HS-5 (cell line): ENCODE measurements at places on chromosomes 13 and 19.

DNA sequence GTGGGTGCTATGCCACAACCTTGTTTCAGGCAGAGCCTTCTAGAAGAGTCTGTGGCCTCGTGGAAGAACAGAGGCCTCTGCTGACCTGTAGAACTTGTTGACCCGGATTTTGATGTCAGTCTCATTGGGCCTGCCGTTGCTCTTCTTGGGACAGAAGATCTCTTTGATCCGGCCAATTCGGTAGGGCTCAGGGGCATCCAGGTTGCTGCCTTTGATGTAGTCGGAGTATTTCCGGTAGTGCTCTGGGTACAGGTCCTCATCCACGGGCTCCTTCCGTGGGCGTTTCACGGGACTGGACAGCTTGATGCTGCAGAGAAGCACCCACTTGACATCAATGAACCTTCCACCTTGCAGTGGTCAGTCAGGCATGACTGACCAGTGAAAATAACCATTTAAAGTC lies 24.0 kb upstream of the EIF3G start:
- DNase-seq: no peak

DNA sequence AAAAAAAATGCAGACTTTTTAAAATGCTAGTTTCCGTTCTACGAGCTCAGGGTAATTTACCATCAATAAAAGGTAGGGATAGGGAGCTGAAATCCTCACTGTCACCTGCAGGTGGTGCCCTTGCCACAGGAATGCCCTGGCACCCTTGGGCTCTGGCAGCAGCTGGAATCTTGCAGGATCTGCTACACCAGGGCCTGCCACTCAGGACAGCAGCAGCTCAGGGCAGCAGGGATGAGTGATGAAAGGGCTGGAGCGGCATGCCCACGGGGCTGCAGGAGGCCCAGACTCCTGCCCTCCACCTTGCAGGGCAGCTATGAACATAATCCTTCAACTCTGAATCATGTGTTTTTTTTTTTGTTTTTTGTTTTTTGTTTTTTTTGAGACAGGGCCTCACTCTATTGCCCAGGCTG lies 54.0 kb downstream of the GNG7 start:
- DNase-seq: no peak

DNA sequence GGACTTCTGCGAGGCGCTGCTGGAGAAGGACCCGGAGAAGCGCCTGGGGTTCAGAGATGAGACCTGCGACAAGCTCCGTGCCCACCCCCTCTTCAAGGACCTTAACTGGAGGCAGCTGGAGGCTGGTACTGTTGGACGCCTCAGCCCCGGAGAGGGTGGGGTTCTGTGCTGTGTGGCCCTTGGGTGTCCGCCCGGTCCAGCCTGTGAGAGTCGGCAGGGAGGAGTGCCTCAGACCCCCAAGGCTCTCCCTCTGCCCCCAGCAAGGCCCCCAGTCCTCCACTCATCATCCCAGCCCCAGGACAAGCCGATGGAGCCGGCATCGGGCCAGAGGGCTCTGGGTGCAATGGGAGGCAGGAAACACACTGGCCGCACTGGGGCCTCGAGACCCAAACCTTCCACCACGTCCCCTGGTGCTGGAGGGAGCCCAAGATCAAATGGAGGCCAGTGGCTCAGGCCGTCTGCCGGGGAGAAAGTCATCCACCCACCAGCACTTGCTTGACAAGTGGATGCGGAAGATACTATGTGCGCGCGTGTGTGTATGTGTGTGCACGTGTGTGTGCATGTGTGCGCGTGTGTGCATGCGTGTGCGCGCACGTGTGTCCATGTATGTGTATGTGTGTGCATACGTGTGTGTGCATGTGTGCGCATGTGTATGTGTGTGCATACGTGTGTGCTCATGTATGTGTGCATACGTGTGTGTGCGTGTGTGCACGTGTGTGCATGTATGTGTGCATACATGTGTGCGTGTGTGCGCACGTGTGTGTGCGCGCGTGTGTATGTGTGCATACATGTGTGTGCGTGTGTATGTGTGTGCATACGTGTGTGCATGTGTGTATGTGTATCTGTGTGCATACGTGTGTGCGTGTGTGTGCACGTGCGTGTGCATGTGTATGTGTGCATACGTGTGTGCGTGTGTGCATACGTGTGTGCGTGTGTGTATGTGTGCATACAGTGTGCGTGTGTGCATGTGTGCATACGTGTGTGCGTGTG lies 25.8 kb upstream of the TMEM255B start:
- DNase-seq: no peak

DNA sequence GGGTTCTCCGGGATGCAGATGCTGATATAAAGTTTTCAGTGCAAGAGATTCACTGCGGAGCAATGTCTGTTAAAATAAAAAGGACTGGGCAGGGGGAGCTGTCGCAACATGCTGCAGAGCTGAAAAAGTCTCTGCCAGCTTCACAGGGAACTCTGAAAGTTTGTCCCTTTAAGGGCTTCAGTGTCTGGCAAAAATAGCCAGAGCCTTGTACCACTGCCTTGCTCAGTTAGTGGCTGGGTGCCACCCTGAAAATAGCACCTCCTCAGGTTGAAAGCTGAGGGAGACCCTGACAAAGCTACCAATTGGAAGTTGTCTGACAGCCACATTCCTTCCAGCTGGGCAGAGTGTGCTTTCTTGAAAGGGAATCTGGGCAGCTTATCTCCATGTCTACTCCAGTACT lies 3.0 kb upstream of the NDFIP2 start:
- DNase-seq: no peak

DNA sequence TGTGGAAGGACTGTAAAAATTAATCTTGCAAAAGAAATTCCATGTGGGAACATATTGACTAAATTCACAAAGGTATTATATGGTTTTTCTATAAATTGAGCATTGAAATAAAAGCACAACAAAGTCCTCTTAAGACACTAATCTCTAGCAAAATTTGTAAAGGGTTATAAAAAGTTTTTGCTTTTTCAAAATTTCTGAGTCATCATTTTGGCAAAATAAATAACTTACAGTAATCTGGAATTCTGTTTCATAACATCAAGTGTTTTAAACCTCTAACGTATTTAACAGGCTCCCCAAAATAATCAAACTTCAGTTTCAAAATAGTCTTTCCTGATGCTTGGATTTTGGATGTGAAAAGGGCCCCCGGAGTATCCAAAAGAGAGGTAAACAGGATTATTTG lies 26.0 kb downstream of the MED4 start:
- no peak for DNase-seq
